Lower leg skin (tissue), 4 donors: ENCODE measurements at places on chromosomes 16 and 17.
A peak's percentile ranks its signal among the peaks of the same experiment; 100 is the strongest.

GRCh38 chr17:63402431-63403212 is 43.5 kb downstream of the CYB561 start:
- DNase-seq = no peak

DNA sequence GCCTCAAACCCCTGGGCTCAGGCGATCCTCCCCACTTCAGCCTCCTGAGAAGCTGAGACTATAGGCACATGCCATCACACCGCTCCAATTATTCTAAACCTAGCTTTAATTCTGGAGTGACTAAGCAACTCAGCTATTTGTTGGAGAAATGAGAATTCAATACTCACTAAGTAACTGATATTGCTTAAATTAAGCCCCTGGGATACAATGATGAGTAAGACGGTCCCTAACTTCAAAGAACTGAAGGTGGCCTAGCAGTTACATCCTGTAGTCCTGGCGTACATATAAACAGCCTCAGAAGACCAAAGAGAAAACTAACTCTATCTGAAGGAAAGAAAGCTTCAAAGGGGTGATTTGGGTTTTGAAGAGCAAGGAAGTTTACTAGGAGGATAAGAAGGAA is 25.0 kb downstream of the XPO6 start:
- DNase-seq = no peak

DNA sequence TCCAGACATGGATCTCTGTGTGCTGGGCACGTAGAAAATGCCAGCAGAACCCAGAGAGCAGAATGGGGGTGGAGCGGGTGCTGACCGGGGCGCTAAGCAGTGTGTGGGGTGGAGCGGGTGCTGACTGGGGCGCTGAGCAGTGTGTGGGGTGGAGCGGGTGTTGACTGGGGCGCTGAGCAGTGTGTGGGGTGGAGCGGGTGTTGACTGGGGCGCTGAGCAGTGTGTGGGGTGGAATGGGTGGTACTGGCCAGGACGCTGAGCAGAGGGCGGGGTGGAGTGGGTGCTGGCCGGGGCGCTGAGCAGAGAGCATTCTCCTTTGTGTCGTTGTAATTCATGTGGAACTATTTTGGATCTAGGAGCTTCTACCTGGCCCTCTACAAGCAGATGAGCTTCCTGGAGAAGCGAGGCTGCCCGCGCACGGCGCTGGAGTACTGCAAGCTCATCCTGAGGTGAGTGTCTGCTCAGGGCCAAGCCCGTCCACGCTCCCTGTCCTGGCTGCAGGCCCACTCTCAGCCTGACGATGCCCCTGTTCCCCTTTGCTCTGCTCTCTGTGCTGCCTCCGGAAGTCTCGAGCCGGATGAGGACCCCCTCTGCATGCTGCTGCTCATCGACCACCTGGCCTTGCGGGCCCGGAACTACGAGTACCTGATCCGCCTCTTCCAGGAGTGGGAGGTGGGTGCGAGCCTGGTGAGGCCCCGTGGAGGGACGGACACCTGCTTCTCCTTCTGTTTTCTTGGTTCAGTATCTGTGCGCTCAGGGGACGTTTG is 20.3 kb upstream of the MC1R start:
- DNase-seq = no peak

DNA sequence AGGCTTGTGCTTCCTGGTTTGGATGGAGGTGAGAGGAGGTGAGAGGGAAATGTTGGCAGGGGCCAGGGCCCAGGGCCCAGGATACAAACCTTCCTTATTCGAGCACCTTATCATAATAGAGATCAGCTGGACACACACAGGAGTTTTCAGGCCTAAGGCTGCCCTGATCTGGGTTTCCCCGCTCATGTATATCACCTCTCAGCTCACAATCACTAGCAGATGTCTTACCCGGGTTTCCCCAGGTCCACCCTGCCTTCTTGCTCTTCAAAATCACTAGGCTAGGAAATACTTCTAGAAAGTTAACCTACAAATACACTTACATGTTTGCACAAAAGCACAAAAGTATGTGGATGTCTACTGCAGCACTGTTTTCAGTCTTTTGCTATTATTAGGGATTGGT is 4.2 kb downstream of the HSPB9 start:
- DNase-seq = no peak

DNA sequence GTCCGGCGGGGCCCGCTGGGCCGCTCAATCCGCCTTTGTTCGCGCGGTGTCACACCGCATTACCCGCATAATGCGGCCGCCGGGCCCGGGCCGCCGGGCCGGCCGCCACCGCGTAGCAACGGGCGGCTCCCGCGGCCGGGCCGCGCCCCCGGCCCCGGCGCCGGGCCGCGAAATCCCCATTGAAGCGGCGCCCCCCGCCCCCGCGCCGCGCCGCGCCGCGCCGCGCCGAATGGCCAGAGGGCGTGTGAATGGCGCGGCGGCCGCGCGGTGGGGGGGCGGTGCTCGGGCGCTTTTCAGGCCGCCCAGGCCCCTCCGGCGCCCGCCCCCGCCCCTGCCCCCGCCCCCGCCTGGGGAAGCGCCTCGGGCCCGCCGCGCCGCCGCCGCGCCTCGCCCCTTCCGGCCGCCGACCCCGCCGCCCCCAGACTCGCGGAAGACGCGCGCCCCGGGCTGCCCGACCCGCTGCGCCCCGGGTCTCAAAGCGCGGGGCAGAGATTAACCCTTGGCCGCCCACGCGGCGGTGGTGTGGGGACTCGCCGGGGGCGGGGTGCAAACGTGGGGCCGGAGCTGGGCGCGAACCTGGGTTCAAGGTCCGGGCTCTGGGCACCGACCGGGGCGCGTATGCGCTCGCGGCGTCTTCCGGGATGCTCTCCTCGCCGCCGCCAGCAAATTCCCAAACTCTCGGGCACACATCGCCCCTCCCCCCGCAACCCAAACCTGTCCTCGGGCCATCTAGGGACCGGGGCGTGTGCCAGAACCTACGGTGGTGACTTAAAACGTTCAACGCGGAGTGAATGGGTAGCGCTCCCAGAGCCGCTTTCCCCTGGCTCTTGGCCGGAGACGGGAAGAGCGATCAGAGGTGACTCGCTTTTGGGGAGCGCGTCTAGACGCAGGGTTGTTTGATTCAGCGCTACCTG is 46.7 kb downstream of the WNT3 start:
- DNase-seq = peak; percentile 87

GRCh38 chr16:20844588-20844987 is 38.3 kb downstream of the REXO5 start:
- no peak for DNase-seq

GRCh38 chr17:48123776-48124388 is 16.3 kb downstream of the SNX11 start:
- DNase-seq = no peak

DNA sequence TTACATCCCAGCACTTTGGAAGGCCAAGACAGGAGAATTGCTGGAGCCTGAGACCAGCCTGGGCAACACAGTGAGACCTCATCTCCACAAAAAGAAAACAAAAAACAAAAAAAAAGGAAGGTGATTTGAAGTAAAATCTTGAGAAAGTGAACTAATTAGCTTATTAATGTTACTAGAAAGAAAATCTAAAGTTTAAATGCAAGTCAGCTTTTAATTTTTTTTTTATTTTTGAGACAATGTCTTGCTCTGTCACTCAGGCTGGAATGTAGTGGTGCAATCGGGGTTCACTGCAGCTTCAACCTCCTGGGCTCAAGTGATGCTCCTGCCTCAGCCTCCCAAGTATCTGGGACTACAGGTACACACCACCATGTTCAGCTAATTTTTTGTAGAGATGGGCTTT is 3.5 kb upstream of the CTCF start:
- DNase-seq = no peak

- no peak for DNase-seq
These were observed 84.0 kb upstream of the NOL11 start for GRCh38 chr17:67633751-67634211.

DNA sequence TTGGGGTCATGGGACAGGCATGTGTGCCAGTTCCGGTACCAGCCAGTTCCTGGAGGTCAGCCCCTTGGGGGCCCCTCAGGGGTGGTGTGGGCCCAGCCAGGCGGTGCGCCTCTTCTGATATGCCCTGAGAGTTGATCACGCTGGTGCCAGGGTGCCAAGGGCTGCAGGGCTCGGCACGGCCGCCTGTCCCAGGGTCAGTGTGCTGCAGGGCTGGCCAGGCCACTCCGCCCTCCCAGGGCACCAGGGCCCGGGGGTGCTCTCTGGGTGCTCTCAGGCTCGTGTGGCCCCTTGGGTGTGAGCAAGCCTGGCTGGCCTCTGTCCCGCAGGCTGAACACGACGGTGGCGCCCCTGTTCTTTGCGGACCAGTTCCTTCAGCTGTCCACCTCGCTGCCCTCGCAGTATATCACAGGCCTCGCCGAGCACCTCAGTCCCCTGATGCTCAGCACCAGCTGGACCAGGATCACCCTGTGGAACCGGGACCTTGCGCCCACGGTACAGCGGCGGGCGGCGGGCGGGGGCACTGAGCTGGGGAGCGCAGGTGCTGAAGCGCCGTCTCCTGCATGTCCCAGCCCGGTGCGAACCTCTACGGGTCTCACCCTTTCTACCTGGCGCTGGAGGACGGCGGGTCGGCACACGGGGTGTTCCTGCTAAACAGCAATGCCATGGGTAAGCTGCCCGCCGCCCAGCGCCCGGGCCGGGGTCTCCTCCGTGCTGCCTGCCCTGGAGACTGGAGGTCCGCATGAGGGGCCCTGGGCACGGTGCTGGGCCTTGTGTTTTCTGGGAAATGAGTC is 6.0 kb downstream of the GAA start:
- DNase-seq = no peak

DNA sequence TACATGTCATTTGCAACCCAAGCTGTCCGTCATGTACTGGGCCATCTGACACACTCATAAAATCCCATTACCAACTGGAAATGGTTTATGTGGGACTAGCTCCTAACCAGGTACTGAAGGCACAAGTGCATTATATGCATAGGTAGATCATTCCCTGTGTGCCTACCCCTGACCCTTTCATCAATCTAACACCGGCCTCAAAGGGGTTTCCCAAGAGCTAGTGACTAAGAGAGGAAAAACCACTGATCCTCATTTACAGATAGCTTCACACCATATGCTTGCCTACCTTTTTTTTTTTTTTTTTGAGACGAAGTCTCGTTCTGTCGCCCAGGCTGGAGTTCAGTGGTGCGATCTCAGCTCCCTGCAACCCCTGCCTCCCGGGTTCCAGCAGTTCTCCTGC is 449.8 kb downstream of the SLC39A11 start:
- DNase-seq = no peak

DNA sequence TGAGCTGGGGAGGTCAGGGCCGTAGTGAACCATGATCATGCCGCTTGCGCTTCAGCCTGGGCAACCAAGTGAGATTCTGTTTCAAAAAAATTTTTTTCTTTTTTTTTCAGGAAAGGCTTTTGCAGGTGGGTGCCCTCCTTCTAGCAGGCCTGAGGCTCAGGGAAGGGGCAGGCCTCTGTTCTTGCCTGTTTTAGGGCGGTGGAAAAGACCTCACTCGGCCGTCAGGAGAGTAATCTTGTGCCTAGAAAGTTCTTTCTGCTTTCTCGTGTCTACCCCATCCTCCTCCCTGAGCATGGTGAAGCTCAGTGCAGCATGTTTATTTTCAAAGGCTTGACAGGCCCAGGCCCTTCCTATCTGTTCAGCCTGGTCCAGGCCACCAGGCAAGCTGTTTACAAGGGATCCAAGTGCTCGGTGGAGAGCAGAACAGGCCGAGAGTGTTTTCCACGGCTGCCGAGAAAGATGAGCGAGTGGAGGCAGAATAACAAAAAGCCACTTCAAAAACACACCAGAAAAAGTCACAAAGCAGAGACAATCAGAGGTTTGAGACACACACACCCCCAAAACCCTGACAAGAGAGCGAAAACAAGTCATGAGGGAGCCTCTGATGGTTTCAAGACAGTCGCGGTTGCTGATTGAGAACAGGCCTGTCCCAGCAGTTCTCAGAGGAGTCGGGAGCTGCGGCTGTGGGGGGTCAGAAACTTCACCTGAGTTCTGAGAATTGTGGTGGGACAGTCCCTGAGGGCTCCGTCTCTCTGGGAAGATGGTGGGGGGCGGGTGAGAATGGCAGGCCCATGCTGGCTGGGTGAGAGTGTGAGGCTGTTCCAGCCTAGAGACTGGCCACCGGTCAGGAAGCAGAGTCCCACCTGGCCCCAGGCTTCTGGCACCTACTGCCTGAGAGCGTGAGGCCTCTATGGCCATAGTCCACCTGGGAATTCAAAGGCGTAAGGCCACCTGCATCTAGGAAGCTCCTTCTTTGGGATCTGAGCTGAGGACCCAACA is 37.5 kb upstream of the CCR7 start:
- DNase-seq = no peak

GRCh38 chr17:69096541-69096940 is 35.8 kb upstream of the ABCA9 start:
- DNase-seq = no peak

DNA sequence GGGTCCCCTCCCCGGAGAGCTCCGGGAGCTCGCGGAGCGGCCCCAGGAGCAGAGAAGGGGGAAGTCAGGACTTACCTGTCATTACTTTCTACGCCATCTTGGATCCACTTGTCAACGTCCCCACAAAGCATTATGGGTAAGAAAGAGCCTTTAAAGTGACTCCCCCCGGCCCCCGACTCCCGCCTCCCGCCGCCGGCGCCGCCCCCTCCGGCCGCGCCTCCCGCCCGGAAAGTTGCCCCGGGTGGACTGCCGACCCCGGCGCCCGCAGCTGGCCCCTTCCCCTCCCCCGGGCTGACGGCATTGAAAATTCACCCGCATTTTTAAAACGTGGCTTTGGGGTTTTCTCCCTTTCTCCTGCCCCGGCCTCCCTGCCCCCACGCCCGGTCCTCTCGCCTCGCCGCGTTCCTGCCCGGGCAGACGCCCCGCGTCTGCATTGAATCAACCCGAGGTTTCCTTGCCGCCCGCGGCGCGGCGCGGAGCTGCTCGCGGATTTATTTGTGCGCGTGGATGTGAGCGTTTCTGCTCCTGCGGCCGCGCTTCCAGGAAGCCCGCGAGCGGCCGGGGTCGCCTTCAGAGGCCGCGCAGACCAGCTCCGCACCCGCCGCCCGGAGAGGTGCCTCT is at the start of gene HELZ:
TSS of gene HELZ (minus strand) at position 124 of the 621 bp plus-strand sequence. CDS start 26,392 bp downstream, outside the sequence.
- peak; percentile 94 for DNase-seq

DNA sequence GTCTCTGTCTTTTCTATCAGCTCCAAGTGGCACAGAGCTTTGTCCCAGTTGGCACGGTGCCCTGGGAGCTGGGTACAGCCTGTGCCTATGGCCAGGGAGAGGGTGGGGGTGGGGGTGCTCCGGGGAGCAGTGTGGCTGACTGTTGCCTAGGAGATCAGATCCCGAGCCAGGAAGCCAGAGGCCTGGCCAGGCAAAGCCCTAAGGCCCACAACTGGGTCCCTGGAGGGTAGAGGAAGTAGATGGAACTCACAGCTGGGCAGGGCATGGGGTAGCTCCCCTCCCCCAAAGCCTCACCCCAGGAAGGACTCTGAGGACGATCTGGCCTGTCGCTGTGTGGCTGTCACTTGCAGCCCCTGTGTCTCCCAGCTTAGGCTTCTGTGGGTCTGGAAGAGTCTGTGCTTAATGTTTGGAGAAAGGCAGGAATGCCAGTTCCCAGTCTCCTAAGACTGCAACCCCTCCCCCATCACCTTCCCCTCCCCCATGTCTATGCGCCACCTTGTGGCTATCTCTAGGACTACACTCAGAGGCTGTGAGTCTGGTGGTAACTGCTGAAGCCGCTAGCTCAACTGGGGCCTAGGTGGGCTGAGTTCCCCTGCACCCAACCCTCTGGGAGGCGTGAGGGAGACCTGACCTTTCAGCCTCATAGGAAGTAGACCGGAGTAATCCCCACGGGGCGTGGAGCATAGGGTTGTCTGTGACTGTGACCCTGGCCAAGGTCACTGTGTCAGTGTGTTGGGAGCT is 12.6 kb downstream of the THRA start:
- peak; percentile 75 for DNase-seq
